Activated CD8-positive, alpha-beta T cell treated with anti-CD3 and anti-CD28 coated beads for 36 hours (primary cell): ENCODE measurements at places on chromosomes 6 and 20. TPM values are rescaled to one million over a fixed set of nuclear protein-coding genes. Genes with fewer than 3 reads are reported as not detected.

Gene ARFGEF3
- total RNA-seq, result 1.7 TPM

Gene GGTLC1
- not detected for total RNA-seq

DNA sequence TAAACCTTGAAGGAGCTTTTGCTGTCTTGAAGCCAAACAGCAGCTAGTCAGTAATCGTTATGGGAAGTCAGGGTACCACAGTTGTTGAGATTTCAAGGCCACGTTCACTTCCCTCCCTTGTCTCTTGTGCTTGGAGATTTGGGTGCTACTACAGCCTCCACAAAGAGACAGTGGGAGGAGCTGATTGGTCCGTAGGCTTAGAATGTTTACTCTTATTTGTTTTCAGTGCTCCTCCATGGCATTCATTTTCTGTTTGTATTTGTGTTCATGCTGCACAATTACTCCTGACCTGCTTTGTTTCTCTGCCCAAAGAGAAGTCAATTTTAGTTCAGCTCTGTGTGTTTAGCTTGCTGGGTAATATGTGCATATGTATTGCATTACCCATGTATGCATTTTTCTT lies 147.7 kb downstream of the PRL start:
- H3K27ac ChIP-seq, result peak overlapping the region; percentile 32
- no peak overlapping the region for H3K4me3 ChIP-seq
- H3K4me1 ChIP-seq, result peaks cover 26% of the 10 kb centered on the region
- H3K27me3 ChIP-seq, result peaks cover 44% of the 10 kb centered on the region

GRCh38 chr20:17507531-17507930 lies 23.6 kb downstream of the BFSP1 start:
- peaks cover 45% of the 10 kb centered on the region for H3K4me1 ChIP-seq
- peak; percentile 16 for DNase-seq
- H3K36me3 ChIP-seq, result no peaks in the 10 kb centered on the region
- no peak overlapping the region for H3K27ac ChIP-seq

Gene ZNF391
- 4.5 TPM for total RNA-seq

DNA sequence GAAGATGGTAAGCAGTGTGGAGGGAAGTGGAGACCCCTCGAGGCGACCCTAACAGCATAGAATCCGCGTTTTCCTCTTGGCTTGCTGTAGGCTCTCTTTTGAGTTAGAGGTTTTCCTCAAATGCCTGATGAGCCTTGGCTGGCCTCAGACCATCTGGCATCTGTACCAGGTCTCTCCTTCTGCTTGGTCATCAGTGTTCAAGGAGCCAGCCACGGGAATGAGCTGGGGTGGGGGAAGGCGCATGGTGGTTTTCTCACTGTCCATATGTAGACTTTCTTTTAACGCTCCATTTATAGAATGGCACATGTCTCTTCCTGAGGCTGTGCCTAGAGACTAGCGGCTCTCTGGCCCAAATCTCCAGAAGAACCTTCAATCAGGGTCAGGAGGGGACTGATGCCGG lies 8.1 kb upstream of the GUCA1A start:
- H3K4me3 ChIP-seq, result no peak overlapping the region
- H3K4me1 ChIP-seq, result no peaks in the 10 kb centered on the region
- no peak for DNase-seq
- H3K27me3 ChIP-seq, result peaks cover 1% of the 10 kb centered on the region
- H3K36me3 ChIP-seq, result no peaks in the 10 kb centered on the region

GRCh38 chr20:2797136-2797983 lies 3.1 kb downstream of the CPXM1 start:
- H3K4me3 ChIP-seq, result no peak overlapping the region
- H3K27me3 ChIP-seq, result peaks cover 39% of the 10 kb centered on the region
- peaks cover 22% of the 10 kb centered on the region for H3K4me1 ChIP-seq
- no peak overlapping the region for H3K27ac ChIP-seq
- peaks cover 5% of the 10 kb centered on the region for H3K36me3 ChIP-seq
- DNase-seq, result no peak

Gene DPM1
- 66.6 TPM for total RNA-seq

DNA sequence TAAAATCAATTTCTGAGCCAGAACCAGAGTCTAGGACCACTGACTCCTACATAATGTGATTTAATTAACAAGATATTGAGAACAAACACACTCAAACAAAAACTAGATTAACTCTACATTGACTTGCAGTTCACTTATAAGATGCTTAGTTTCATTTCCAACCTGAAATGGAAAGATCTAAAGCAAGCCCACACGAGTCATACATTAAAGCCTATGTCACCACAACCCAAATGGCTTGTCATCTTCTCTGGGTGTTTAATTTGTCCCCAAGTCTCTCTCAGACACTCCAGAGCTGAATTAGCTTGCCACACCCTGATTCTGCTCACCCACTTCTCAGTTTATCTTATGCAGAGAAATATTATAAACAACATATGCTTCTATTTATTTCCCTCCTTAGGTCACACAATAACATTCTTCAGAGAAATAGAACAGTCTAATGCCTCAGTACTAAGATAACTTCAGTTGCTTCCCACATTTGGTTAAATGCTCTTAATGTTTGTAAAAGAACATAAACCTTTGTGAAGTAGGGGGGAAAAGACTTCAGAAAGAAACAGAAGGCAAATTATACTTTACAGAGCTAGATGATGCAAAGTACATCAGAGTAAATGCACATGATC lies 8.8 kb upstream of the FBXO30 start:
- H3K4me3 ChIP-seq, result no peak overlapping the region
- H3K4me1 ChIP-seq, result peaks cover 44% of the 10 kb centered on the region
- no peaks in the 10 kb centered on the region for H3K27me3 ChIP-seq
- H3K27ac ChIP-seq, result peak overlapping the region; percentile 40
- peaks cover 6% of the 10 kb centered on the region for H3K36me3 ChIP-seq
- peak; percentile 23 for DNase-seq

Gene CTAGE9
- total RNA-seq, result not detected

DNA sequence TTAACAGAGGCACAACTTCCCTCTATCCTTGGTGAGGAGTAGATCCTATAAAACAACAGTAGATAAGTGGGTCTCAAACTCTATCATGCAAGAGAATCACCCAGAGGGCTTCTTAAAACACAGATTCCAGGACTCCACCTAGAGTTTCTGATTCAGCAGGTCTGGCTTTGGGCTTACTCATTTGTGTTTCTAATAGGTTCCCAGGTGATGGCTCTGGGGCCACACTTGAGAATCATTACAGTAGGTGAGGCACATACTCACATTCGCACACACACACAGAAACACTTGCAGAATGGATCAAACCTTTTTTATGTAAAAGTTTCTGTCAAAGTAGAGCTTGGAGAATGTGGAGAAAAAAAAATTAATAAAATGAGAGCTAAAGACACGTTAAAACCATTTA lies 52.4 kb downstream of the TMEM242 start:
- H3K4me3 ChIP-seq, result no peak overlapping the region
- H3K27me3 ChIP-seq, result no peaks in the 10 kb centered on the region
- peaks cover 7% of the 10 kb centered on the region for H3K4me1 ChIP-seq
- DNase-seq, result no peak

DNA sequence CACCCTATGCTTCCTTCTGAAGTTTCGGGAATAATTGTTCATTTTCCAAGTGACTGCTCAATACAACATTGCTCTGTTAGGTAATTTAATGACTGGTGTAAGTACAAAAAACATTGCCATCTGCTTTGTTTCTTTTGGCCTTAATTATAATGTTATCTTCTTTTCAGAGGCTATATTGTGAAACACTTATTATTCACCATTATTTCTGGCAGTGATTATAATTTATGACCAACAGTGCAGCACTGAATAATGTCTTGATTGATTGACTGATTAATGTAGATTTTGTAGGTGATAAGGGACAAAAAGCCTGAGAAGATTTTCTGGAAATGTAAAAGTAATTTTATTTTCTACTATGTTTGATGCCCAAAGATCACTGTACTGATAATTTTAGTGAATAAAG lies 377.7 kb downstream of the PLCB1 start:
- no peak overlapping the region for H3K4me3 ChIP-seq
- no peaks in the 10 kb centered on the region for H3K27me3 ChIP-seq
- no peak for DNase-seq
- H3K4me1 ChIP-seq, result no peaks in the 10 kb centered on the region
- H3K36me3 ChIP-seq, result no peaks in the 10 kb centered on the region

DNA sequence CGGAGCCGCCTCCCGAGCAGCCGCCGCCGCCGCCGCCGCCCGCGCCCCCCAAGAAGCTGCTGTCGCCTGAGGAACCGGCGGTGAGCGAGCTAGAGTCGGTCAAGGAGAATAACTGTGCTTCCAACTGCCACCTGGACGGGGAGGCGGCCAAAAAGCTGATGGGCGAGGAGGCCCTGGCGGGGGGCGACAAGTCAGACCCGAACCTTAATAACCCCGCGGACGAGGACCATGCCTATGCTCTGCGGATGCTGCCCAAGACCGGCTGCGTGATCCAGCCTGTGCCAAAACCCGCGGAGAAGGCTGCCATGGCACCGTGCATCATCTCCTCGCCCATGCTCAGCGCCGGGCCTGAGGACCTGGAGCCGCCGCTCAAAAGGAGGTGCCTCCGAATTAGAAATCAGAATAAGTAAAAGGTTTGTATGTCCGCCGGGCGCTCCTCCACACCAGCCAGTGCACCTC lies 145.2 kb downstream of the SOBP start:
- no peak for DNase-seq
- H3K27me3 ChIP-seq, result peaks cover 51% of the 10 kb centered on the region
- H3K4me1 ChIP-seq, result peaks cover 6% of the 10 kb centered on the region
- no peak overlapping the region for H3K27ac ChIP-seq
- peak overlapping the region; percentile 29 for H3K4me3 ChIP-seq
- peaks cover 3% of the 10 kb centered on the region for H3K36me3 ChIP-seq

Gene ENPP5
- total RNA-seq, result 0.68 TPM

- peak; percentile 60 for DNase-seq
- peak overlapping the region; percentile 87 for H3K27ac ChIP-seq
- H3K36me3 ChIP-seq, result peaks cover 71% of the 10 kb centered on the region
- peak overlapping the region; percentile 22 for H3K4me3 ChIP-seq
Measured at GRCh38 chr6:24856901-24857670, 58.4 kb upstream of the ARMH2 start.

Gene TREM2
- not detected for total RNA-seq

GRCh38 chr20:49477200-49477599 lies 5.3 kb downstream of the KCNB1 start:
- peaks cover 36% of the 10 kb centered on the region for H3K27me3 ChIP-seq
- H3K27ac ChIP-seq, result no peak overlapping the region
- H3K4me1 ChIP-seq, result no peaks in the 10 kb centered on the region
- DNase-seq, result no peak

GRCh38 chr20:46195264-46196036 lies 77.3 kb downstream of the CD40 start:
- no peak for DNase-seq
- peaks cover 2% of the 10 kb centered on the region for H3K4me1 ChIP-seq
- no peak overlapping the region for H3K4me3 ChIP-seq
- H3K36me3 ChIP-seq, result no peaks in the 10 kb centered on the region
- H3K27ac ChIP-seq, result no peak overlapping the region

DNA sequence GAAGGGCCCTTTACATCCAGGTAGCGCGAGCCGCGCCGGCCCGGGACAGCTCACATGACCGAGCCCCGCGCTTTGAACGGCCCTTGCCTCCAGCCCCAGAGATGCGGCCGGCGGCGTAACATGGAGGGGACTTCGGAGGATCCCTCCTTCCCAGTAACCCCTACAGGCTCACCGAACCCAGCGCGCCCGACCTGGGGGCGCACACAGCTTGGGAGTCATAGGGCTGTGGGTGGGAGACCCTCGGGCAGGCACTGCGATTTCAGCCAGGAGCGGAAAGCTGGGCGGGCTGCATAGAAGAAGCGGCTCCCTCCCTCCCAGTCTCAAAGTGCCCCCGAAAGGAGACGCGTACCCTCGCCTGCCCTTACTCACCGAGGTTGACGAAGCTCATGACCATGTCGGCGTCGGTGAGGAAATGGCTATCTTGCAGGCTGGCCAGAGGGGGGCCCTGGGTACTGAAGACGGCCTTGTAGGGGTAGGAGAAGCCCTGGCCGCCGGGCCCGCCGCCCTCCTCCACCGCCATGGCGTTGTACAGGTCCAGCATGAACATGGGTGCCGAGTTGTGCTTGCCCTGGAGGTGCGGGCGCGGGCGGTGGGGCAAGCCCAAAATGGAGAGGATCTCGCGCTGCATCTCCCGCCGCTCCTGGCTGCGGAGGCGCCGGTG lies 975 bp downstream of the BMP7 start:
- H3K27me3 ChIP-seq, result peaks cover 63% of the 10 kb centered on the region
- no peak overlapping the region for H3K4me3 ChIP-seq
- DNase-seq, result no peak
- H3K27ac ChIP-seq, result no peak overlapping the region
- H3K4me1 ChIP-seq, result peaks cover 5% of the 10 kb centered on the region

DNA sequence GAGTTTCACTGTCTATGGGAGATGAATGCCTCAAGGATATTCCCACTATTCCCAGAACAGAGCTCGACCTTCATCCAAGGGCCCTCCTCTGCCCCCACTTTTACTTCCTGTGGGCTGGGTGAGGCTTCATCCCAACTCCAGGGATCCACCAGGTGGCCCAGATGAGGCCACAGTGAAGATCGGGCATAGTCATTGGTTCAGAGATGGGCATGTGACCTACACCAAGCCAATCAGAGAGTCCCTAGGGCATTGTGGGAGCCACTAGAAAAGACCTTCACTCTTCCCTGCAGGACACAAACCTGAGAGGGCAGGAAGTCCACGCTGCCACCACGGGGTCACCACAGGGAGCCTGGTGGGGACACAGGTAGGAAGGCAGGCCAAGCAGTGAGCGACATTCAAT lies 72.9 kb upstream of the SLC22A16 start:
- no peak overlapping the region for H3K4me3 ChIP-seq
- peaks cover 3% of the 10 kb centered on the region for H3K27me3 ChIP-seq
- peaks cover 6% of the 10 kb centered on the region for H3K36me3 ChIP-seq
- no peak overlapping the region for H3K27ac ChIP-seq
- DNase-seq, result no peak

Gene TGM3
- not detected for total RNA-seq

Gene ANGPT4
- total RNA-seq, result not detected

- H3K4me1 ChIP-seq, result peaks cover 74% of the 10 kb centered on the region
- peak overlapping the region; percentile 90 for H3K27ac ChIP-seq
- DNase-seq, result peak; percentile 85
- peaks cover 31% of the 10 kb centered on the region for H3K36me3 ChIP-seq
- H3K4me3 ChIP-seq, result peak overlapping the region; percentile 66
Measured at GRCh38 chr6:12051861-12052368, 39.8 kb downstream of the HIVEP1 start.

GRCh38 chr6:114862819-114863218 lies 520.0 kb upstream of the HS3ST5 start:
- no peaks in the 10 kb centered on the region for H3K36me3 ChIP-seq
- no peak overlapping the region for H3K4me3 ChIP-seq
- no peak overlapping the region for H3K27ac ChIP-seq
- no peaks in the 10 kb centered on the region for H3K4me1 ChIP-seq
- DNase-seq, result no peak
- no peaks in the 10 kb centered on the region for H3K27me3 ChIP-seq

GRCh38 chr6:51387907-51388306 lies 569.2 kb downstream of the TFAP2B start:
- DNase-seq, result no peak
- H3K4me3 ChIP-seq, result no peak overlapping the region
- no peaks in the 10 kb centered on the region for H3K4me1 ChIP-seq
